ENCODE measurements at places on chromosomes 1 and 21.

DNA sequence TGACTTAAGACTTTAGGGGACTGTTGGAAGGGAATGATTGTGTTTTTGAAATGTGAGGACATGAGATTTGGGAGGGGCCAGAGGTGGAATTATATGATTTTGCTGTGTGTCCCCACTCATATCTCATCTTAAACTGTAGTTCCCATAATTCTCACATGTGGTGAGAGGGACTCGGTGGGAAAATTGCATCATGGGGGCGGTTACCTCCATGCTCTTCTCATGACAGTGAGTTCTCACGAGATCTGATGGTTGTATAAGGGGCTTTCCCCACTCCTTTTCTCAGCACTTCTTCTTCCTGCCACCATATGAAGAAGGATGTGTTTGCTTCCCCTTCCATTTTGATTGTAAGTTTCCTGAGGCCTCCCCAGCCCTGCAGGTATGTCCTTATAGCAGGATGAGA lies 35.0 kb upstream of the SCAF4 start:
- no peak for DNase-seq

GRCh38 chr21:24123785-24124184 lies 1483.5 kb downstream of the MRPL39 start:
- DNase-seq: no peak

GRCh38 chr1:173330149-173330951 lies 123.2 kb upstream of the TNFSF4 start:
- peak; percentile 84 for DNase-seq

GRCh38 chr1:195328102-195328501 lies 1280.1 kb downstream of the KCNT2 start:
- DNase-seq: no peak

DNA sequence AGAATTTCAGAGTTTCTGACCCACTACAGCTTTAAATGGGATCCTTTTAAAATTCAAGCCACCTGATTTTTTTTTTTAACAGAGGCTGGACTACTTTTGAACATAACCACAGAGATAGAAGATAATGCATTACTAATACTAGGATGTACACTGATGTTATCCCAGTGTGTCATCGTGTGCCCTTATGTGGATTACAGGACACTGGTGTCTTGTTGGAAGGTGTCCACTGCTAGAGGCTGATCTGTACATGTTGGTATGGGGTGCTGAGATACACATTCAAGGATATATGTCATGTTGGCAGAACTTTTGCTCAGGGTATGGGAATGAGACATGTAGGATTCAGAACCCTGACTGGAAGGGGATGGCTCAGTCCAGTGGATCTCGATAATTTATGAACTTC lies 56.3 kb downstream of the INAVA start:
- DNase-seq: no peak

- DNase-seq: peak; percentile 6
Observed at GRCh38 chr1:219220945-219221344, 47.3 kb downstream of the LYPLAL1 start.

DNA sequence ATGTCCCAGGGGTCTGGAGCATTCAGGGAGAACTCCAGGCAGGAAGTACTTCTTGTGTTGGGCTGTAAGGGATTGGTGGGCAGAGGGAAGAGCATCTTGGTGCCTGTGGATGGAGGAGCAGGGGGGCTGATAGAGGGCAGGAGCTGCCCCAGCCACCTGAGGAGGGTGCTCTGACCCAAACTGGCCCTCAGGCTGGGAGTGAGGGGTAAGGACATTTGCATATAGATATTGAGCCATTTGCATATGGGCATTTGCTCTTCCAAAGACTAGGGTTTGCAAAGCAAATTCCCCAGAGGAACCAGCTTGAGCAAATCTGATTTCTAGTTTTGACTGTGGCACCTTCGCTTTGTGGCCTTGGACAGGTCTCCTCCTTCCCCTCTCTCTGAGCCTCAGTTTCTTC lies 18.2 kb downstream of the ZNF362 start:
- no peak for DNase-seq

GRCh38 chr1:219553934-219554502 lies 58.9 kb downstream of the ZC3H11B start:
- DNase-seq: no peak

- DNase-seq: no peak
Observed at GRCh38 chr1:176177764-176178163, 29.3 kb downstream of the COP1 start.

GRCh38 chr1:206116873-206117150 lies 376 bp downstream of the AVPR1B start:
- DNase-seq: no peak

- DNase-seq: no peak
Observed at GRCh38 chr21:40208948-40209345, 341.7 kb downstream of the PCP4 start.

- DNase-seq: no peak
Observed at GRCh38 chr1:47572731-47573430, 135.0 kb downstream of the FOXD2 start.

- DNase-seq: peak; percentile 23
Observed at GRCh38 chr1:94514095-94514727, 27.3 kb downstream of the F3 start.

Measured in HCEC 1CT (cell line).